Fibroblast of upper back skin (primary cell): ENCODE measurements at places on chromosomes 4 and X.

DNA sequence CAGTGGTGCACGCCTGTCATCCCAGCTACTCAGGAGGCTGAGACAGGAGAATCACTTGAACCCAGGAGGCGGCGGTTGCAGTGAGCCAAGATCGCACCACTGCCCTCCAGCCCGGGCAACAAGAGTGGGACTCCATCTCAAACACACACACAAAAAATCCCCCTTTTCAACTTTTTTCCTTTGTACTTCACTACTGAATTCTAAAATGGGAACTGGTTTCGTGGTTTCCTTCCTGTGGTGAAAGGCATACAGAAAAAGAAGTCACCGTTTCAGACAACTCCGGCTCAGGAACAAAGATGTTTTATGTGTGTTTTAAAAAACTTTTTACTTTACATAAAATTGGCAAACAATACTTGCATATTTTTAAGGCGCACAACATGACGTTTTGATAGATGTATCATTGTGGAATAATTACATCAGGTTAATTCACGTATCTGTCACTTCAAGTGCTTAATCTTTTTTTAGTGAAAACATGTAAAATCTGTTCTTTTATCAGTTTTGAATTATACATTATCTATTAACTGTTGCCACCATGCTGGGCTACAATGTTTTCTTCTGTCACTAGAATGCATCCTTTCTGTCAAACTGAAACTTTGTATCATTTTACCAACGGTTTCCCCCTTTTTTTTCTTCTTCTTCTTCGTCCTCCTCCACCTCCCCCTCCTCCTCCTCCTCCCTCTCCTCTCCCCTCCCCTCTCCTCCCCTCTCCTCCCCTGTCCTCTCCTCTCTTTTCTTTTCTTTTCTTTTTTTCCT lies 186.0 kb downstream of the CRLF2 start:
- no peak for DNase-seq

DNA sequence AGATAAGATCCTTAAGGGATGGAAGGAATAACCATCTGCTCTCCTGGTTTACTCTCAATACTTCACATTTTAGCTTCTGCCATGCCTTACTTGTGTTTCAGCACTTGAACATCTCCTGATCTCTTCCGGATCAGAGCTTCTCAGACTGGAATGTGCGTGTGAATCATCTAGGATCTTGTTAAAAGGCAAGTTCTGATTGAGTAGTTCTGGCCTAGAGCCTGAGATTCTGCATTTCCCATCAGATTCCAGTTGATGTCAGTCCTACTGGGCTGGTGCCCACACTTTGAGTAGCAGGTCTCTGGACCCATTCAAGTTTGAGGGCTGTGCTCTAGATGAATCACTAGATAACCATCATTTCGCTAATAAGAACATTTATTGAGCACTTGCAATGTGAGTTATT lies 20.0 kb downstream of the NDP start:
- DNase-seq = no peak

DNA sequence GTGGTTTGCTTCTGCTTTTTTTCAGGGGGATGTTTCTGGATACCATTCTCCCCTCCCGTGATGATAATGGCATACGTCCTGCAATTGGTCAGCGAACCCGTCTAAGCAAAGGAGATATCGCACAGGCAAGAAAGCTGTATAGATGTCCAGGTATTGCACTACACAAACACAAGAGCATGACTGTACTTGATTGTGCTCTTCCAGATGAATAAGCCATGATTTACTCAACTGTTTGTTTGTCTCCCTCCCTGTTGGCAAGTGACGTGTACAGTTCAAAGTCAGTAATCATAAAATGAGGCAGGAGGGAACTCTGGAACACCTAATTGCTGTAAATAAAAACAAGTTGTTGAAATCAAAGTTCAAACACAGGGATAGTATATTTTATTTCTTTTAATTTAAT lies 141.4 kb downstream of the TLL1 start:
- DNase-seq = no peak

GRCh38 chr4:166165829-166166420 lies 292.9 kb downstream of the TLL1 start:
- peak; percentile 82 for DNase-seq

DNA sequence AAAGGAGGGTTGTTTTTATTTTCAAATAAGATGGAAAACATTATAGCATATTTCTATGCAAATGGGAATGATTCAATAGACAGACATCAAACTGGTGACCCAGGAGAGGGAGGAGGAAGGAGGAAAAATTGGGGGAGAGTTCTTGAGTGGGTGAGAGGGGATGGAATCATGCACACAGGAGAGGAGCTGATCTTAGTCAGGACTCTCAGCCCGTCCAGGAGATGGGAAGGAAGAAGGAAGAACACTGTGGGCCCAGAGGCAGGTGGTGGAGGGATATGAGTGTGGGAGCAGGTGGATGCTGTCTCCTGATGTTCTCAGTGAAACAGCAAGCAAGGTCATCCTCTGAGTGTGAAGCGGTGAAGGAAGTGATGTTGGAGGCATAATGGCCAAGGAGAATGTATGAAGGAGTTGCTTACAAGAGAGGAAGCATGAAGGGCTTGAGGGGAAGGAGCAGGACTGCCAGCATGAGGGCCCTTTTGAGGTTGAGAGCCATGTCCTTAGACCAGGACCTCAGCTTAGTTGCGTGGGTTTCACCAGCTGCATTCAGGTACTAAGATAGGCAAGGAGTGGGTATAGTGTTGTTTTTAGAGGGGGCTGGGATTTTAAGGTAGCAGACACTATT lies 161.7 kb upstream of the NAP1L5 start:
- no peak for DNase-seq
